Neural progenitor cell (in vitro differentiated cells): ENCODE measurements at places on chromosomes 5 and 9. TPM values are rescaled to one million over a fixed set of nuclear protein-coding genes. Genes with fewer than 3 reads are reported as not detected.

- H3K27me3 ChIP-seq: no peaks in the 10 kb centered on the region
- H3K4me3 ChIP-seq: no peak overlapping the region
- H3K4me1 ChIP-seq: no peaks in the 10 kb centered on the region
- no peak overlapping the region for H3K27ac ChIP-seq
Observed at GRCh38 chr9:13948037-13948436, 365.9 kb downstream of the NFIB start.

GRCh38 chr5:1374679-1375055 lies 29.8 kb upstream of the CLPTM1L start:
- H3K27me3 ChIP-seq: peaks cover 14% of the 10 kb centered on the region
- H3K4me3 ChIP-seq: no peak overlapping the region
- DNase-seq: no peak
- no peak overlapping the region for H3K27ac ChIP-seq

DNA sequence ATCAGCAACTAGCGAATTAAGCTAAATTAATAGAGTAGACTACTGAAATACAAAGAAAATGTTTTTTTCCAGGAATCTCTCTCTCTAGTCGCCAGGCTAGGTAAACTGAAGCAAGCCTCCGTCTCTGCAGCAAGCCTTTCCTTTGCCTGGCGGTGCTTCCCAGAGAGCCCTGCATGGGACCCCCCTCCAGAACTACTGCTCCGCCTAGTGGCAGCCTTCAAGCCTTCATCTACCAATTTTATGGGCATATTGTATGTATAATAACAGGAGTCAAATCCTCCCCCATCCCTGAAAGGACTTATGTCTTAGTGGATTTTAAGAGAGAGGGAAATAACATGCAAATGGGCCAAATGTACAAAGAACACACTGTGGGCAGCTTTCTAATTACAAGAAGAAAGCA lies 241.9 kb downstream of the SAXO1 start:
- H3K36me3 ChIP-seq: no peaks in the 10 kb centered on the region
- no peak overlapping the region for H3K4me3 ChIP-seq
- H3K27ac ChIP-seq: no peak overlapping the region
- no peaks in the 10 kb centered on the region for H3K27me3 ChIP-seq
- DNase-seq: peak; percentile 81

- H3K27me3 ChIP-seq: no peaks in the 10 kb centered on the region
- no peak overlapping the region for H3K4me3 ChIP-seq
- H3K27ac ChIP-seq: no peak overlapping the region
- no peaks in the 10 kb centered on the region for H3K36me3 ChIP-seq
- no peaks in the 10 kb centered on the region for H3K4me1 ChIP-seq
Observed at GRCh38 chr5:89584339-89584956, 701.5 kb upstream of the MEF2C start.

- DNase-seq: no peak
- peaks cover 28% of the 10 kb centered on the region for H3K4me1 ChIP-seq
- no peak overlapping the region for H3K27ac ChIP-seq
- no peak overlapping the region for H3K4me3 ChIP-seq
- H3K36me3 ChIP-seq: no peaks in the 10 kb centered on the region
Observed at GRCh38 chr9:89223396-89223977, 44.9 kb upstream of the SHC3 start.

GRCh38 chr9:86598411-86599239 lies 244.4 kb upstream of the TUT7 start:
- no peaks in the 10 kb centered on the region for H3K36me3 ChIP-seq
- H3K27ac ChIP-seq: peak overlapping the region; percentile 84
- H3K4me1 ChIP-seq: peaks cover 59% of the 10 kb centered on the region

- DNase-seq: no peak
- no peak overlapping the region for H3K27ac ChIP-seq
- H3K27me3 ChIP-seq: no peaks in the 10 kb centered on the region
- no peaks in the 10 kb centered on the region for H3K36me3 ChIP-seq
- no peak overlapping the region for H3K4me3 ChIP-seq
Observed at GRCh38 chr5:136246632-136247031, 53.7 kb upstream of the SMIM32 start.

HTR1A gene
- total RNA-seq: 0.22 TPM in 1 of 2 replicates, not detected in the other

DNA sequence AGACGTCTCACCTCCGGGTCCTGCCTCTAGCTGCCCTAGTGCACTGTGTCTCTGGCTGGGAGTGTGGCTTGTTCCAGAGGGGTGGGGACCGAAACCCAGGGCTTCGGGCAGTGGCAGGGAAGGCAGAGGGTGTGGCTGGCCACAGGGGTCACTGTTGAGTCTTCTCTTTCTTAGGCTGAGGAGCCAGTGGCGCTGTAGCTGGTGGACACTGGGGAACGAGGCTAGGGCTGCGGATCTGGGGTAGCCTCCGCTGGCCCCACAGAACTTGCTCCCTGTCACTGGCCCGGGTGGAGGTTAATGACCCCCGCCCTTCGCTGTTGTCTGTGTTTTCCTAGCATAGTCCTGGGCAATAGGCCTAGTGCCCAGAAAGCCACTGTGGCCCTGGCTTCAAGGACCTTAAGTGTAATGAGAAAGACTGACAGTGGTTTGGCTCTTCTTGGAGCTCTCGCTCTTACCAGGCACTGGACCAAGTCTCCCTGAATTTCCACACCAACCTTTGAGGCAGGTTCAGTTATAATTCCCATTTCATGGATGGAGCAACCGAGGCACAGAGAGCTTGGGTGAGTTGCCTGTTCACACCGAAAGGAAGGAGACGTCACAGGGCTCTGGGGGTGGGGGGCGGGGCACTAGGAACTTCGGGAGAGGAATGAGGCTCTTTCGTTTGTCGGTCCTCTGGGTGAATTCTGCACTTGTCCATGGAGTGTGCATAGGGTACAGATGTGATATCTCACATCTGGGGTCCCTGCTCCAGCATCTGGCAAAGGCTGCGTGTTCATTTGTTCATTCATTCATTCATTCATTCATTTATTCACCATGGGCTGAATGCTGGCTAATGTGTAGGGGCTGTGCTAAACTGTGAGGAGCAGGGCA lies 4.8 kb upstream of the IER5L start:
- peak; percentile 86 for DNase-seq
- H3K27me3 ChIP-seq: peaks cover 32% of the 10 kb centered on the region
- peaks cover 29% of the 10 kb centered on the region for H3K4me1 ChIP-seq
- no peak overlapping the region for H3K27ac ChIP-seq
- H3K4me3 ChIP-seq: no peak overlapping the region
- no peaks in the 10 kb centered on the region for H3K36me3 ChIP-seq

DNA sequence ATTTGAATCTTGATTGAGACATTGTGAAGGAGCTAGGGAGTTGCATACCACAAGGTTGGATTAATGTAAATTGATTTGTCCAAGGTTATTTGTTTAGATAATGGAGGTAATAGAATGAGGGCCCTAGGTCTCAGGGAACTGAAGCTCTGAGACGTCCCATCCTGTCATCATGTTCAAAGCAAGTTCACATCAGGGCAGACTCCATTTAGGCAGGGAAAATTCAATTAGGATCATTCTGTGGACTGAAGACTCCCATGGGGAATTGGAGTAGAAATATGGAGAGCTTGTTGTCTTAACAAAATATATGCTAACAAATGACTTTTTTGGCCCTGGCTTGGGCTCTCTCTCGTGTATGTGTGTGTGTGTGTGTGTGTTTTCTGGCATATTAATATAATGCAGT lies 722.0 kb upstream of the ADAMTS16 start:
- H3K27ac ChIP-seq: no peak overlapping the region
- DNase-seq: no peak
- no peaks in the 10 kb centered on the region for H3K27me3 ChIP-seq

SYK gene
- not detected in 2 replicates for total RNA-seq

- no peaks in the 10 kb centered on the region for H3K36me3 ChIP-seq
- H3K27ac ChIP-seq: peak overlapping the region; percentile 81
- no peaks in the 10 kb centered on the region for H3K27me3 ChIP-seq
- DNase-seq: peak; percentile 72
Observed at GRCh38 chr5:84113246-84114105, 271.2 kb downstream of the EDIL3 start.

- no peak overlapping the region for H3K27ac ChIP-seq
- no peaks in the 10 kb centered on the region for H3K36me3 ChIP-seq
- no peak overlapping the region for H3K4me3 ChIP-seq
- no peaks in the 10 kb centered on the region for H3K4me1 ChIP-seq
Observed at GRCh38 chr5:99070362-99070761, 141.6 kb upstream of the CHD1 start.

- H3K4me1 ChIP-seq: peaks cover 11% of the 10 kb centered on the region
- no peak for DNase-seq
- H3K4me3 ChIP-seq: no peak overlapping the region
- no peak overlapping the region for H3K27ac ChIP-seq
- no peaks in the 10 kb centered on the region for H3K27me3 ChIP-seq
Observed at GRCh38 chr9:107875571-107875980, 386.0 kb upstream of the KLF4 start.

GRCh38 chr9:85940275-85940831 lies 593 bp upstream of the NAA35 start:
- H3K36me3 ChIP-seq: no peaks in the 10 kb centered on the region
- H3K4me1 ChIP-seq: peaks cover 8% of the 10 kb centered on the region
- peak overlapping the region; percentile 91 for H3K4me3 ChIP-seq

- no peaks in the 10 kb centered on the region for H3K27me3 ChIP-seq
- no peaks in the 10 kb centered on the region for H3K36me3 ChIP-seq
- no peak overlapping the region for H3K4me3 ChIP-seq
- no peak overlapping the region for H3K27ac ChIP-seq
- DNase-seq: no peak
Observed at GRCh38 chr5:43609752-43610151, 6.8 kb downstream of the NNT start.

SLC4A9 gene
- not detected in 2 replicates for total RNA-seq

ZBTB34 gene
- 17.4 and 21.9 TPM in 2 replicates for total RNA-seq

BTNL8 gene
- 0.22 and 0.34 TPM in 2 replicates for total RNA-seq

DNA sequence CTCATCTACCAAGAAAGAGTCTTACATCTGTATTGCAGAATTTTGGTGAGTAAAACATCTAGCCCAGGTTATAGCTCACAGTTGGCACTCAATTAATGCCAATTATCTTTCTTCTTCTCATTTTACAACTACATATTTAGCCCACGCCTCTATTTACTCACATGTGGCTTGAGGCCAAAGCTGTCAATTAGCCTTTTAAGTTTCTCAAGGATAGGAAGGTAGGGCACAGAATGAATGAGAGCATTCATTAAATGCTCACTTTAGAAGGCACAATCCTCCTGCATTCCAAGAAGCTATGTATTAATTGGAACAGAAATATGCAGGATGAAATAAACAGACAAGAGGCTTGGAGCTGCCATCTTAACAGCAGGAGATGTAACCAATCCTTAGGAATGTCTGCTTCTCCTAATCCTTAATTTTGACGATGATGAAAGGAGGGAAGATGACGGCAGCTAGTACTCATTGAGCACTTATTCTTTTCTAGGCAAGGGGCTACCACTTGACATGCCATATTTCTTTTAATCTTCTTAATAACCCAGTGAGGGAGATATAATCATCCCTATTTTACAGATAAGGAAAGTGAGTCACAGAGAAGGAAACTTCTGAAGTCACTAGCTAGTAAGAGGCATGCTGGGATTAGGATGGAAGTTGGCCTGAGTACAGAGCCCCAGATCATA lies 30.8 kb upstream of the PANK3 start:
- H3K36me3 ChIP-seq: no peaks in the 10 kb centered on the region
- no peaks in the 10 kb centered on the region for H3K27me3 ChIP-seq
- no peak overlapping the region for H3K27ac ChIP-seq
- H3K4me3 ChIP-seq: no peak overlapping the region

MAPK9 gene
- total RNA-seq: 31.5 and 40.6 TPM in 2 replicates

DNA sequence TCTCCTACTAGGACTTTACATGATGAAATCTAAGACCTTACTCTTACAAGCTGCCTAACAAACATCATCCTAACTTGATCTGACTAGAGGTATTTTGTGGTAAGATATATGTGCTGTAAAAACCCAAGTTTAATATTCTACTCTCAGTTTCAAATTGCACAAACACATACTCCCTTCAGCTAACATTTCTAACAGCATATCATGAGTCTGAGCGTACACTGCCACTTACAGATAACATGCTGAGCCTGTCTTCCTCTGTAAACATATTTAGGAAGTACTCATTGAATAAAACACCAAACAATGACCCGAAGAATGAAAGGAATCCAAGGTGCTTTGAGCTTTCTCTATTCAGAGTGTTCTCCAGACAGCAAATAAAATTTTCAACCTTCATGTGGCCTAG lies 7.9 kb upstream of the ESM1 start:
- H3K4me3 ChIP-seq: no peak overlapping the region
- peaks cover 23% of the 10 kb centered on the region for H3K4me1 ChIP-seq
- DNase-seq: peak; percentile 25
- no peaks in the 10 kb centered on the region for H3K36me3 ChIP-seq

HAVCR2 gene
- total RNA-seq: 0.19 and 0.37 TPM in 2 replicates

C7 gene
- not detected in 2 replicates for total RNA-seq

DNA sequence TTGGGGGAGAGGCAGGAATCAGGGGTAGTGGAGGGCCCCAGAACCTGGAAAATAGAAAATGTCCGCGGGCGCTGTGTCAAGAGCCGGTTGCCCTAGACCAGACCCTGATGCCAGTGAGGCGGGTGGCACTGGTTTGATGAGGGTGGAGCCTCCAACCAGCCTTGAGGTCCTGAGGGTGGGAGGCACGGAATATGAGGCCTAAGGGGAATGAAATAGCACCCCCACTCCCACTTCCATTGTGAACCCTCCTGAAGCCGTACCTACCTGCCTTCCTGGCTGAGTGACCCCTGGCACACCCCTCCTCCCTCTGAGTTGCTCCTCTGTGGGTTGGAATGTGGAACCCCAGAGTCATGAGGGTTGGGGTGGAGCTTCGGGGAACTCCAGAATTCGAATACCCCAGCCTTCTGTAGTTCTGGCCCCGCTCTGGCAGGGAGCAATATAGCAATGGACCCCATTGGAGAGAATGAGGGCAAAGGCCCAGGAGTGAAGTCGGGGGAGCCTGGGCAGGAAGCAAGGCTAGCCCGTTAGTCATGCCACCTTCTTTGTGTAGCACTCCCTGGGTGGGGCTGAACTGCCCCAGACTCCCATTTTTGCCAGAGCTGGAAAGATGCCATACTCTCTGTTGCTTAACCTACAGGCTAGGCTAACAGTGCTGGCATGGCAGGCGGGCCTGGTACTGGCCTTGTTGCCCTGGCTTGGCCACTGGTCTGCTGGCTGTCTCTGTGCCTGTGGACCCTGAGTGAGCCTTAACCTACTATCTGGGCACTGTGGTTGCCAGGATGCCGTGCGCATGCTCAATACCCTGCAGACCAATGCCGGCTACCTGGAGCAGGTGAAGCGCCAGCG lies 1.0 kb downstream of the FPGS start:
- H3K36me3 ChIP-seq: no peaks in the 10 kb centered on the region
- DNase-seq: no peak
- H3K27me3 ChIP-seq: no peaks in the 10 kb centered on the region
- H3K4me1 ChIP-seq: peaks cover 5% of the 10 kb centered on the region
